ENCODE measurements at places on chromosomes 12 and 14.

DNA sequence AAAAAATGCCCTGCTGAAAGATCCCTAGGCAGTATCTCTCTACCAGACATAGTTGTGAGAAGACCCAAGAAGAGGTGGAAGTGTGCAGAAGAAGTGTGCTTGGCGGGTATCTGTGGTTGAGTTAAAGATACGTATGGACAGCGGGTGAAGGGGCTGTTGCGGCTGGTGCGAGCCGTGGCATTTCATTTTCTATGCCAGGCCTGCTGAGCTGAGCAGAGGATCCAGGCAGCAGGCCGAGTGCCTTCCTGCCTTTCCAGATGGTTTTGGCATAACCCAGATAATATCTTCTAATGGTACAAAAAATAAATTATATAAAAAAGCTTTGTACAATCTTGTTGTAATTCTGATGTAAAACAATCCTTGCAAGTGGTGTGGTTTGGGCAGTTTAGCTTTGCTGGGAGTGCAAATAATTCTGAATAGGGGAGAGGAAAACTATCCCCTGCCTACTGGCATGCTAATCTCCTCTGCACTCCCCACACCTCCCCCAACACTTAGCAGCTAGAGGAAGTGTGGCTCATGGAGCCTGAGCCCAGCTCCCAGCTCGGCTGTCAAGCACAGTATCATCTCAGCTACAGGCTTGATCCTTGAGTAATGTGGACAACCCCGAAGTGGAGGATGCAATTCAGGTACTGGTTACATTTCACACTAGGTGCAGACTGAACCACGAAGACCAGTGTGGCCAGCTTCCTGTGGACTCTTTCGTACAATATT is 168.9 kb downstream of the VRK1 start:
- no peak for DNase-seq

- peak; percentile 51 for DNase-seq
Measured at GRCh38 chr12:9707864-9708808, 24.8 kb downstream of the CLECL1 start.

GRCh38 chr14:100575266-100575995 is 11.8 kb downstream of the BEGAIN start:
- DNase-seq: no peak

DNA sequence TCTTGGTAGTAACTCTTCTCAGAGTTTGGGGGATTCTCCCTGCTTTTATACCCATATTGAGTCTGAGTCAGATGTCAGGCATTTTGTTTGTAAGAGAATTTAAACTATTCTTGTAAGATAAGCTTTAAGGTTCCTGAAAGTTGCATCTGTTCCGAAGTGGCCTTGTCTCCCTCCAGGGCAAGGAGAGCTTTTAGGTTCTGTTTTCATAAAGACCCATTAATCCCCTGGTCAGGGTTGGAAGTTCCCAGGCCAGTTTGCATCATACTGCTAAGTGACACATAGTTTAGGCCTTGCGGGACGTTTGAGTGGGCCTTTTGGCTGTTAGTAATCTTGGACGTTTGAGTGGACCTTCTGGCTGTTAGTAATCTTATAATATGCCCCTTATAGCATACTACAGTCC is 396.7 kb downstream of the NPAS3 start:
- DNase-seq: no peak

- no peak for DNase-seq
Measured at GRCh38 chr12:80829767-80830166, 108.0 kb downstream of the LIN7A start.

DNA sequence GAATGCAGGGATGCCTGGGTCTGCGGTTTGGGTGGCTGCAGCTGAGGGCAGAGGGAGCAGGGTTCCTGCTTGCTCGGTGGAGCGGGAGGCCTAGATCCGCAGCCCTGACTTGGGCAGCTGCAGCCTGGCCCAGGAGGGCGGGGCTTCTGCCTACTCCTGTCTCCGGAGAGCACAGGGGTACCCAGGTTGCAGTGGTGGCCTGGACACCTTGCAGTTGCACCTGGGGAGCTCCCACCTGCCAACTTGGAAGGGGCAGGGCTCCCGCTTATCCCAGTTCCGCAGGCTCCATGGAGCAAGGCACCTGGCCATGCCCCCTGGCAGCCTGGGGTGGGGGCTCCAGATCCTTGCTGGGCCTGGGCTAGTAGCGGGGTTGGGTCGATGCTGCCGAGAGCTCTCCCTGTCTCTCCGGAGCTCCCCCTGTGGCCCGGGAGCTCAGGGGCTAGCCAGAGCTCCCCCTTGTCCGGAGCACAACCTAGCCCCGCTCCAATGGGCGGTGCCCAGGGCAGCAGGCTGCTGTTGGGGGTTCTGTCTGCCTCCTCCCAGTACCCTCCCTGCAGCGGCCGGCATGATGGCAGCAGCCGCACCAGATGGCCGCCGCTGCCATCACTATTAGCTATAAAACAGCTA is 136.4 kb downstream of the PTPRR start:
- no peak for DNase-seq

GRCh38 chr14:66398437-66398836 is 87.7 kb upstream of the CCDC196 start:
- no peak for DNase-seq

DNA sequence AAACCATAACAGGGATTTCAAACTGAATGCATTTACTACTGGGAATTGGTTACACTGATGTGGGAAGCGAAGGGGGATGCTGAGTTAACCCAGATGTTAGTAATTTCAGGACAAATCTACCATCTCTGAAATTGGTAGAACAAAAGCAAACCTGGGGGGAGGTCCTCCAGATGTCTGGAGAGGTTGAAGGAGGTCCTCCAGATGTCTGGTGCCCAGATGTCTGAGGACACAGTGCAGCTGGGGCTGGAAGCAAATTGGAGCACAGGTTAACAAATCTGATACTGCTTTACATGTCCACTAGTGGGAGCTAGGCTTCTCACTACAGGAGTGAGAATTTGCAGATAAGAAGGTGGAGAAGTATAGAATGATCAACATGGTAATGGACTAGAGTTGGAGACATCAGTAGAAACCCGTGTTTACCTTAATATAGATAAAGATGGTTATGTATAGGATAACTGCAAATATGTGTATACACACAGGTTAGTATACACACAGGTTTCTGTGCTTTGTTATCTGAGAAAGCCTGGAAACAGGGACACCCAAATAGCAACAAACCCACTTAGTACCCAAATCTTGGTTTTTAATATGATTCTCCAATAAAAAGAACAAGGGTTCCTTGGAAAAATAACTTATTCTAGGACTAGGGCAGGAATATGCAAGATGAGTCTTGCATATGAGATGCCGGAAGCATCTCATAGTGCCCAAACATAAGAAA is 162.5 kb downstream of the C12orf50 start:
- DNase-seq: peak; percentile 41

GRCh38 chr14:97874394-97874793 is 1077.2 kb downstream of the VRK1 start:
- no peak for DNase-seq

GRCh38 chr12:56021889-56022497 is 1.1 kb downstream of the IKZF4 start:
- no peak for DNase-seq

GRCh38 chr12:39123580-39124253 is 218.3 kb upstream of the CPNE8 start:
- no peak for DNase-seq

- DNase-seq: peak; percentile 9
Measured at GRCh38 chr12:14239935-14240872, 125.3 kb upstream of the ATF7IP start.

DNA sequence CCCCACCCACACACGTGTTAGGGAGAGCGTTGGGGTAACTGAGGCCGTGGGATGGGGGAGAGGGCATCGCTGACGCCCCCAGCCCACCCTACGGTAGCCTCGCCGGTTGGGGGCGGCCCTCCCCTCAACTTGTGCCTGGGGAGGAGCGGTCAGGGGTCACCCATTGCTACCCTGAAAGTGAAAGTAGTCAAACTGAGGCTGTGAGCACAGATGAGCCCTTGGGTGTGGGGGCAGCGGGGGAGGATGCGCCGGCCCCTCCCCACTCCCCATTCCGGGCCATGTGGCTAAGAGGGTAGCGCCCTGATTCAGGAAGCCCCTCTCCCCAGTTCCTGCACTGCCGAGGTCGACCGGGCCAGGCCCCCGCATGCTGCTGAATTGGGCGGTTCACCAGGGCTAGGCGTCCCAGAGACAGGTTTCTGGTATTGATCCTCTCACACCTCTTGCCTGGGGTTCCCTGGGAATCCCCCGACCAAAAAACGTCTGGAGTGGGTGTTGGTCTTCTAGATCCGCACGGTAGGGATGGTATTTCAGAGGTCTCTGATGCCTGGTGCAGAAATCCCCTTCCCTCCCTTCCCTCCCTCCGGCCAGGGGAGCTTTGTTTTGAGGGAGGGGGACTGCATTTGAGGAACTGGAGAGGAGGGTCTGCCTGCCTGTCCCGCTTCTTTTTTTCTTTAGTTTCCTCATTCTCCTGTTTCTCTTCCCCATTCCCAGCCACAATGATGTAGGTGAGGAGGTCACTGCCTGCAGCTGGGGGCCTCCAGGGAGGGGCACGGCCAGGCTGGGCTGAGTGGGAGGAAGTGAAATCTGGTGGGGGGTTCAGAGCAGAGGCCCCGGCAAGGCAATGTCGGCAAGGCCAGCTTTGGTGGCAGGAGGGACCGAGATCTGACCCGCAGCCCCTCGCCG is 1.0 kb downstream of the SH2B3 start:
- DNase-seq: no peak

DNA sequence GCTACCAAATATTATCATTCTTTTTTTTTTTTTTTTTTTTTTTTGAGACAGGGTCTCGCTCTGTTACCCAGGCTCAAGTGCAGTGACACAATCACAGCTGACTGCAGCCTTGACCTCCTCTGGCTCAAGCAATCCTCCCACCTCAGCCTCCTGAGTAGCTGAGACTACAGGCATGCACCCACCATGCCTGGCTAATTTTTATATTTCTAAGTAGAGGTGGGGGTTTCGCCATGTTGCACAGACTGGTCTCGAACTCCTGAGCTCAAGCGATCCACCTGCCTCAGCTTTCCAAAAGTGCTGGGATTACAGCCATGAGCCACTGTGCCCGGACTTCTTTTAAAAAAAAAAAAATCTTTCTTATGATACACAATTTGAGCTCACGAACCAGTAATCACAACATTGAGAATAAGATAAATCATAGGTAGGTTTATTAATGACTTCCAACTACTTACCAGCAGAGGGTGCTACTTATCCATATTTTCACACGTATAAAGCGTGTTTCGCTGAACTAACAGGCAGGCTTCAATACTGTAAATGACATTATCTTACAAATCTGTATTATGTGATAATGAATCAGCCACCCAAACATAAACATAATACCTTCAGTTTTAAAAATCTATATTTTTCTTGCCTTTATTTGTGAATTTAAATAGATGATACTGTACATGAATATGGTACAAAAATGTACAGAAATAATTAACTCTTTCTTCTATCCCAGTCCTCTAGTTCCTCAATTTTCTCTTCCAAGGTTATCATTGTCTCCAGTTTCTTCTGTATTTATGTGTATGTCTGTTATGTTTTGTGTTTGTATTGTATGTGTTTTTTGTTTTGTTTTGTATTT is 42.5 kb upstream of the BCAT1 start:
- DNase-seq: peak; percentile 69

DNA sequence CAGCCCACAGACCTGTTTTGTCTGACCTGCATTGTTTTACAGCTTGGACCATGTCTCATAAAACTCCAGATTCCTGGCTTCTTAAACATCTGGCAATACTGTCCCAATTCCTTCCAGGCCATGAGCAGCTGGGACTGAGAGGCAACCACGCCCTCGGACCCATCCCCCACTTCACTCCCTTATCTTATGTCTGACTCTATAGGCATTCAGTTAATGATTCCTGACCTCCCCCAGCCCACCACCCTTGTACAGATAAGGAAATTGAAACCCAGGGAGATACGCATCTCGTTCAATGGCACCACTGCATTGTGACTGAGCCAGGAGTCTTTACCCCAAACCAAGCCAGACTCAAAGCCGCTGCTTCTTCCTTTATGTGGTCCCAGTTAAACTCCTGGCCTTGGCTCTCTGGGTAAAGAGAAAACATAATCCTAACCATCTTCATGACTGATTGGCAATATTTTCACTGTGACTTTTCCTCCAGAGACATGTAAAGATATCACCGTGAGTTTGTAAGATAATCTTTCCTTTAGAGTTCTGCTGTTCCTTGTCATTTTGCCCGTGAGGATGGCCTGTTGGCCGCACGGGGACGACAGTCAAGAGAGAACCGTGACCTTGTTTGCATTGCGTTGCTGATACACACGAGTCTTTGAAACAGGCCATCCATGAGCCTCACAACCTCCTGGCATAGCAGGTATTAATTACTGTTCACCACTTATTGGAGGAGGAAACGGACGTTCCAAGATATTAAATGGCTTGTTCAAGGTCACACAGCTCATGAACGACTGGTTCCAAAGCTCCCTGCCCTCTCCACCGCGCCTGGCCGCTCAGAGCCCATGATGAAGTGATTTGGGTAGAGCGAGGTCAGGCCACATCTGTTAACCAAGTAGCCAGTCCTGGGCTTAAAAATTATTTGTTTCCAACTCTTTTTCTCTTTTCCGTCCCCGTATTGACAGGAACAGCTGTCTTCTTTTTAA is 39.4 kb downstream of the MAP1LC3B2 start:
- DNase-seq: no peak

DNA sequence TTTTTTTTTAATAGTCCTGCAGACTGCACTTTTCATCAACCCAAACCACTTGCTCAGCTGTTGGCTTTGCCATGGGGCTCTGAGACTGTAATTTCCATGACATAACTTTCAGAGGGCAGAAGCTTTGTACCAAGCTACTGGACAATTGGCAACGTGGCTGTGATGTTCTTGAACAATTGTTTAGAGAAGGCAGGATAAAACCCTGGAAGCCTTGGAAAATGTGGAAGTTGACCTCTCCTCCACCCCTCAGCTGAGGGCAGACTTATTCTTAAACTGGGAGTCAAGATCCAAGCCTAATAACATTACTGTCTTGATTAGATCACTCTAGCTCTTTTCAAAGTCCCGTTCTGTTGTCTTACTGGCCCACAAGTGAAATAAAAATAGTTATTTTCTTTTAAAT is 2.2 kb downstream of the OR4E1 start:
- DNase-seq: no peak

DNA sequence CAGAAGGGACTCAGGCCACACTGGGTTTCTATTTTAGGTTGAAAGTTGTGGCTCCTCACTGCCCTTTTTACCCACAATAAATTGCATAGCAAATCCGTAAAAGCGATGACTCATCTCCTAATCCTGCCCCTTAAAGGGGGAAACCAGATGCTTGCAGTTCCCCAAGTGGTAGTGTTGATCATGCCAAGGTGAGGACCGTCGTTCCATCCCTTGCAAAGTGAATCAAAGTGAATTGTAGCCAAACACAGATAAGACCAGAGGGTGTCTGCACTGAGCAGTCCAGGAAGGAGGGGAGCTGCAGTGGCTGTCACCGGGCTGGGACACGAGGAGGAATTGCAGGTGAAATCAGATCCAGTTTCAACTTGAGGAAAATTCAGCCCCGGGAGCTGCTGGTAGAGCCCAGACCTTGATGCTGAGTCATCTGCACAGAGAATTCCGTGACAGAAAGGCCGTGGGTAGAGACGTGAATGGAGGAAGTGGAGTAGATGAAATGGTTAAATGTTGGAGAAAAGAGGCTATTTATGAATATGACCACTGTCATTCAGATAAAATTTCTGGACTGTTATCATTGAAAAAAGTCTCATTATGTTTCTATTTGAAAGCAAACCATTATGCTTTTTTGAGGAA is 44.2 kb upstream of the MMP17 start:
- DNase-seq: peak; percentile 37
